Iris pigment epithelial cell (primary cell): ENCODE measurements at places on chromosomes 3 and 15.

GRCh38 chr3:49296781-49297411 lies 19.9 kb upstream of the C3orf62 start:
- DNase-seq: peak; percentile 56

GRCh38 chr3:150081084-150081483 lies 110.4 kb upstream of the PFN2 start:
- peak; percentile 90 for DNase-seq

GRCh38 chr15:57079931-57080620 lies 161.6 kb downstream of the TCF12 start:
- DNase-seq: no peak

DNA sequence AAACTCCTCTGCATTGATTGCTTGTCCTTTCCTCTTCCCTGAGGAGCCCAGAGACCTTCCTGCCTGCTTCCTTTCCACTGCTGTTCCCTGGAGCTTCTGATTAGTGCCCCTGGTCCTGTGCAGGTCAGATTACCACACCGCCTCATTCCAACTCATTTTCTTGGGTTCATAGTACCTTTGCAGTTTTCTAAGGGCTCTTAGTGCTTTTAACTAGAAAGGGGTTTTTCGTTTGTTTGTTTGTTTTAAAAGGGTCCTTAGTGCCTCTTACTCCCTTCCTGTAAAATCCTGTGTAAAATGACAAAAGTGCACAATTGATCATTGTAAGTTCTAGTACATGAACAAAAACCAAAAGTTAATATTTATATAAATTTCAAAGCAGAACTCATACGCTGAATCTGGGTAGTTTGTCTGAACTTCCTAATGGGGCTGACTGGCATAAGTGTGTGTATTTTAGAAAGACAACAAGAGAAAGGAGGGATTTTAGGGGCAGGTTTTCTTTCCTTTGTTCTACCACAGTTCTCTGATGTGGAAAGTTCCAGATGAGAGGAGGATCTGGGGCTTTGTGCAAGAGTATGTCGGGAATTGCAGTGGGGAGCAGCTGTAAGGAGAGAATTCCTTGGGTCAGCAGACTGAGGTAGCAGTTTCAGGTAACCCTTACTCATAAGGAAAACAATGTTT lies 30.6 kb downstream of the SNRK start:
- DNase-seq: no peak
